Stimulated activated CD4-positive, alpha-beta T cell treated with anti-CD3 and anti-CD28 coated beads, Interleukin-2, amount 100 ng/mL, for 48 hours (primary cell): ENCODE measurements at places on chromosomes 4 and X.

GRCh38 chr4:167903291-167903721, 189.0 kb upstream of the ANXA10 start:
- no peak for DNase-seq

DNA sequence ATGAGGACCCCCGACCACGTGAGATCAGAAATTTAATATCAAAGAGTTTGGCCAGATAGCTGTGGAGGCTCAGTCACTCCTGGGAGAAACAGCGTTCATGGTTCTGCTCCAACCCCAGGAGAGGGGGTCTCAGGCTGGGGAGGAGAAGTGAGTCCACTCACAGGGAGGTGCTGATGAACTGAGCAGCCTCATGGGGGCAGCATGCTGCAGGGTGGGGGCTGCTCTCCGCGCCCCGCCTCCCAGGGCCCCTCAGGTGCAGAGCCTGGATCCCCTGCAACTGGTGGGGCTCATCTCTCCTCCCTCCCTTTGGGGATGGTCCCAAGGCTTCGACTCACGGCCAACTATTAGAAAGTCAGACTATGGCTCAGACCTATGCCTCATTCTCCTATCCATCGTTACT, 26.6 kb upstream of the C4orf50 start:
- DNase-seq = no peak

DNA sequence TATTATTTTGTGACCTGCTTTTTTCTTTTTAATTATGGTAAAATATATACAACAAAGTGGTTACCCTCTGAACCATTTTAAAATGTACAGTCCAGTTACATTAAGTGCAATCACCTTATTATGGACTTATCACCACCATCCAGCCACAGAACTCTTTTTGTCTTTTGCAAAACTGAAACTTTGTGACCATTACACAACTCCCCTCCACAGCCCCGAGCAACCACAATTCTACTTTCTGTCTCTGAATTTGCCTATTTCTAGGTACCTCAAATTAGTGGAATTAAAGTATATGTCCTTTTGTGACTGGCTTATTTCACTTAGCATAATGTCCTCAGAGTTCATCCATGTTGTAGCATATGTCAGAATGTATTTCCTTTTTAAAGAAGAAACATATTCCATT, 39.3 kb upstream of the WWC2 start:
- DNase-seq = no peak

DNA sequence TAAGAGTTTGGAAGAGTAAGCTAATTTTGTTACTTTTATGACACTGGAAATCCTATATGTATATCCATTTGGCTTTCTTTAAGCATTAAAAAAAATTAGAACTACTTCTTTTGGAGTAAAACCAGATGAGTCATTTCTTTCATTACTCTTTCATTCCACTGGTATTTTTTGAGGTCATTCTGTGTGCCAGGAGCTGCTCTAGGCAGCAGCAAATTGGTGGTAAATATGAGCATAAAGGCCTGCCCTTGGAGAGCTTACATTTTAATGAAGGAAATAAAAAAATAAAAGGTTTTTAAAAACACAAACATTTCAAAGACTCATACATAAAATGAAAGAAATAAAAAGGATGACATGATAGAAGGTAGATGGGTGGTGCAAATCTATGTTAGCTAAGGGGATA, 37.4 kb downstream of the MID1 start:
- no peak for DNase-seq

DNA sequence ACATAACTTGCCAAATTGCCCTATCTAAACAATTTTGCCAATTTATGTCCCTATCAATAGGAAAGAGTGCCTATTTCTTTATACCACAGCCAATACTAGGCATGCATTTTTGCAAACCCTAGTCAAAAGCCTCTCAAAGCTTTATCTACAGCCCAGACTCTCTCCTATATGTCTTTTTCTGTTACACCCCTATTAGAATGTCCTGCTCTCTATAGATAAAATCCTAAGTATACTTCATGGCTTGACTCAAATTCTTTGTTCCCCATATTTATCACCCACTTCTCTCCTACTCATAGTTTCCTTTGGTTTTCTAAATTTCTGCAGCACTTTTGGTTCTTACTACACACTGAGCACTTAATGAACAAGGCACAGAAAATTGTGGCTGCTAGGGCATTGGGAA, 38.0 kb downstream of the NUP62CL start:
- no peak for DNase-seq

- DNase-seq = no peak
Measured at GRCh38 chrX:82218361-82218760, 1016.5 kb downstream of the SH3BGRL start.
